Germinal center (tissue), 1 donor: ENCODE measurements at places on chromosomes 3 and 15.

- no peak for DNase-seq
These were observed 28.2 kb upstream of the KCNMB3 start for GRCh38 chr3:179278932-179279693.

- no peak for DNase-seq
These were observed 3.2 kb downstream of the SFMBT1 start for GRCh38 chr3:53042651-53043050.

- no peak for DNase-seq
These were observed 82.2 kb downstream of the RORA start for GRCh38 chr15:61146931-61147230.

- no peak for DNase-seq
These were observed 23.9 kb upstream of the TRA2B start for GRCh38 chr3:185961675-185962232.

DNA sequence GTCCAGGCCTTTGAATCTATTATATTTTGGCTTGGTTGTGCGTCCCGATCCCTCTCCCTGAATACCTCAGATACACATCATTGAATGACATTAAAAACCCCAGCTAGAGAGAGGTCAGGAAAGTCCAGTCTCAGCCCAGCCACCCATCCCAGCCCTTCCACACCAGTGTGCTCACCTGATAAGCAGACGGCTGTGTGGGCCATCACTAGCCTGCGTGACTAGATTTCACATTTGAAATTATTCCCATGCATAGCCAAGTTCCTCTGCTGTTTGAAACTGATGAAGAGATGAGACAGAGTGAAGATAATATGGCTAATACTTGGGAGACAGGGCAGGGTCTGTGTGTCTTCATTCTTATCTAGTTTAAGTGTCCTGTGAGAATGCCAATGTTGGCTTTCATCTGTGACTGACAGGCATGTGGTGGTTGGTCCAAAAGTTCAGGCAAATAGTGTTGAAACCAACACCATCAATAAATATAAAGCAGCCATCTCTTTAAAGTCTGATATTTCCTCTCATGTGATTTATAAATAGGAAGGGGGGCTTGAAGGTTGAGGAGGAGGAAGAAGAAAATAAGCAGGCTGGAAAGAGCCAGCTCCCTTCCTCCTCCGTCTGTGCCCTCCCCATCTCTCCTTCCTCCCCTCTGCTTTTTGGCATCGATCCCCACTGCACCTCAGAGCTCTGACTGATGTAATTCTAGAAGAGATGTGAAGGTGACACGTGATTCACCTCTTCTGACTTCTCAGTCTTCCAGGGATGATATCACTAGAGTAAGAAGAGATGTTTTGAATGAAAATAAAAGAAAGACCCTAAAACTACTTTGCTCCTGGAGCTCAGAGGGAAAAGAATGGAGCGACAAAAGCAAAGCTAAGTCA is 5.1 kb downstream of the FAM43A start:
- DNase-seq: no peak

DNA sequence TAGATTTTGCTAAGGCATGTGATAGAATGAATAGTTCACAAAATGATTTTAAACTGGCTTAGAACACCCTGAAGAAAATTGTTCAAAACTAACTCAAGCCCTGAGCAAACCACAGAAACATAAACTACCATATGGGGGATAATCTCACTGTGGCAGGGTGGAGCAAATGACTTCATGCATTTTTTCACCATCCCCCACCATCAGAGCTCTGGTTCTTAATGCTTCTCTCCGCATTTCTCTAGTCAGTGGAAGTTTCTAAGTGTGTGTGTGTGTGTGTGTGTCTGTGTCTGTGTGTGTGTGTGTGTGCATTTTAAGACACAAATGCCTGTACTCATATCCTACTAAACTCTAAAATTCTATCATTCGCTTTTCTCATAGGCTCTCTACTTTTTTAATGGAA is 107.1 kb upstream of the PHLDB2 start:
- no peak for DNase-seq

- no peak for DNase-seq
These were observed 16.4 kb downstream of the PIK3CB start for GRCh38 chr3:138818185-138818860.

DNA sequence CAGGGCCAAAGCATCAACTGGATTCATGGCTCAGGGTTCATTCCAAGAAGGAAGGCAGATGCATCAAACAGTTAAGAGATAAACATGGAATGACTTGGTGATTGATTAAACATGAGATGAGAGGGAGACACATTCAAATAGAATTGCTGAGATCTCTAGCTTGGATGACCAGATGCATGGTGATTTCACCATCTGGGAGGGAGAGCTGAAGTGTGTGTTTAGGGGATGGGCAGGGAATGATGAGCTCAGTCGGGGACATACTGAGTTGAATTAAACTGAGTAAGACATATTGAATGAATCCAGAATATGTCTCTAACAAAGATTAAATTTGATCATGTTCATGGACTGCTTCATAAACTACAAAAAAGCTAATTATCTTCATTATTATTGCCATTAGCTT is 35.5 kb downstream of the CADPS start:
- DNase-seq: no peak

DNA sequence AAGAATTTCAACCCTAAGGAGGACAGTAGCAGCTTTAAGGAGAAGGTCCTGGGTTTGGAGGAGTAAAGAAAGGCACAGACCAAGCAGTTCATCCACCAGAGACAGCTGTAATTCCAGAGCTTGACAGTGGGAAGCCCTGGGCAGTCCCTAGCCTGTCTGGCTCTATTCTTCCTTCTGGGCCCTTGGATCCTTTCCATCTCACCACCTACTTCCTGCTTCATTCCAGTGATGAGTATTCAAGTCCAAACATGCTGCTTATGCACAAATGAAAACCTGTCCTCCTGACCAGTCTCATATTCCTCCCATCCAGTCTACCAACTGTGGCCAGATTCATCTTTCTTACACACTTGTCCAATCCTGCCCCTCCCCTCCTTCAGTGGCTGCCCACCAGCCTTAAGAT is 171.4 kb downstream of the CNTN3 start:
- no peak for DNase-seq

GRCh38 chr3:64008487-64009351 is 14.6 kb downstream of the PSMD6 start:
- DNase-seq: no peak

DNA sequence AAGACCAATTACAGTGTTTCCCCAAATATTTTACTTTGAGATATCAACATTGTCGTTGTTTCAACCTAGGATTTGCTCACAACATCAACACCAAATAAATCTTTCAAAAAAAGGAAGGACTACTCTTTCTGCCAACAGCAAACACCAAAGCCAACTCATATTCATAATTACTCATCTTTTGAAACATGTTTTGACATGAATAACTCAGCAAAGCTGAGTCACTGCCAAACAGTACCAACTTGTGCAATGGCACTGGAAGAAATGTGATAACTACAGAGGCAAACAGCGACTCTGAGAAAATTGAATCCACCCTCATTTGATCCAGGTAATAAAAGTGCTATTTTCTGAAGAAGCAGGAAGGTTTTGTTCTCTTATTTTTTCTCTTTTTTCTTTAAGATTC is 67.2 kb downstream of the PEX5L start:
- DNase-seq: no peak

- DNase-seq: no peak
These were observed 102.6 kb downstream of the ITPR1 start for GRCh38 chr3:4595710-4596113.

GRCh38 chr15:73885954-73886700 is 12.8 kb downstream of the TBC1D21 start:
- no peak for DNase-seq

DNA sequence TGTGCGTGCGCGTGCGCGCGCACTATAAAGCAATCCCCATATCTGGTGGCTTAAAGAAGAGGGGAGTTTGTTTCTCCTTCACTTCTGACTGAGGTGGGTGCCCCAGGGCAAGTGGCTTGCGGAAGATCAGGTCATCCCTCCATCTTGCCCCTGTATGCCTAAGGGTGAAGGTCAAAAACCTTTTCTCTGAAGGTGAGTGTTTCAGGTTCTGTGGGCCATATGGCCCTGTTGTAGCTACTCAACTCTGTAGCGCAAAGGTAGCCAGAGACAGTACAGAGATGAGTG is 5.5 kb downstream of the ABTB1 start:
- DNase-seq: no peak

DNA sequence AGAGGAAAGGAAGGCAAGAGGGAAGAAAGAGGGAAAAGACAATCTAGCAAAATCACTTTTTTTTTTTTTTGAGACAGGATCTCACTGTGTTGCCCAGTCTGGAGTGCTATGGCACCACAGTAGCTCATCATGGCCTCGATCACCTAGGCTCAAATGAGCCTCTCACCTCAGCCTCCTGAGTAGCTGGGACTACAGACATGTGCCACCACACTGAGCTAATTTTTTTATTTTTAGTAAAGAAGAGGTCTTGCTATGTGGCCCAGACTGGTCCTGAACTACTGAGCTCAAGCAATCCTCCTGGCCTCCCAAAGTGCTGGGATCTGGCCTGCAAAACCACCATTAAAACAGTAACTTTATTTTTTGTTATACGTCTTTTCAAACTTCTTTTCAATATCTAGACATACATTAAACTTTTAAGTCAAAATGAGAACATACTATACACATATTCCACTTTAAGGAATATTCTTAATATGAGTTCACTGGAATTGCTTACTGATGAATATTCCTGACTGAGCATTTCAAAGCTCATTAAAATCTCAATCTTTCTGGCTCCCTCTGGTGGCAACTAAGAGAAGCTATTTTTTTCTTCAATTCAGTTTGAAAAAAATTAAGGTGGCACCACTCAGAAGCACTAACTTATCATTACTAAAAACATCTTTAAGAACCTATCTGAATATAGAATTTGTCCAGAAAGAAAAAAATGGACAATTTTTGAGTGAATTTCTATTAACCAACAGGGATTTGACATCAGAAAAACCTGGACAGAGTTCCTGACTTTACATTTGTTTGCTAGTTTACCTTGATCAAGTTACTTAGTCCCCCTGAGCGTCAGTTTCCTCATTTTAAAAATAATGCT is 40.9 kb downstream of the UACA start:
- peak; percentile 31 for DNase-seq

DNA sequence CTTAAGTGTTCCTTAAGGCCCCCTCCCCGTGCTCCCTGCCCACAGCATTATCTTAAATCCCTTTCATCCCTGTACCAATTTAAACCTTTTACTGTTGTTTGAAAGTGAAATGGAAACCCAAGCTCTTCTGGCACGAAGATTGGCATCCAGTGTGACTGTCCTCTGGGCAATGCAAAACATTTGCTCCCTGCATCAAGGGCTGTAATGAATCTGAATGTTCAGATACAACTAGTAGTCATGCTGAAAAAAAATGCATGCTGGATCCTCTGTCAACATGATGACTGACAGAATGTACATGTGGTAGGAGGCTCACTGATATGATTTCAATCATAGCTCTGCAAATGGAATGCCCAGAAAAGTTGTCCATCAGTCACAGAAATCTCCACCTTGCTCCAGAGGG is 8.1 kb upstream of the CDIN1 start:
- no peak for DNase-seq

GRCh38 chr3:109569135-109569846 is 231.9 kb upstream of the DPPA4 start:
- DNase-seq: no peak

DNA sequence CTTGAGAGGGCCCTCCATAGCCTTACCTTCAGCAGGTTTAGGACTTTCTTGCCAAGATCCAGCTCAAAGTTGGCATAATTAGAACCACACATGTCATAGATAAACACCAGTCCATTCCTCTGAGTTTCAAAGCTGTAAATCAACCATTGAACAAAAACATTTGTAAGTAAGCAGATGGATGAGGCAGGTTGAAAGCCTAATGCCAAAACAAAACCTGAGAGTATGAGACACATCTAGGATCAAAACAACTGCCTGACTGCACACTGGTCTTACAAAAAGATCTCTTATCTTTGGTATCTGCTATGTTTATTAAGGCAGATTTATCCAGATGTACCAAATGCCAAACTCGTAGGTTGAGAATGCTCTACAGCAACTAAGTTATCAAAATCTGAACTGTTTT is 61.9 kb downstream of the PTPN9 start:
- DNase-seq: no peak

DNA sequence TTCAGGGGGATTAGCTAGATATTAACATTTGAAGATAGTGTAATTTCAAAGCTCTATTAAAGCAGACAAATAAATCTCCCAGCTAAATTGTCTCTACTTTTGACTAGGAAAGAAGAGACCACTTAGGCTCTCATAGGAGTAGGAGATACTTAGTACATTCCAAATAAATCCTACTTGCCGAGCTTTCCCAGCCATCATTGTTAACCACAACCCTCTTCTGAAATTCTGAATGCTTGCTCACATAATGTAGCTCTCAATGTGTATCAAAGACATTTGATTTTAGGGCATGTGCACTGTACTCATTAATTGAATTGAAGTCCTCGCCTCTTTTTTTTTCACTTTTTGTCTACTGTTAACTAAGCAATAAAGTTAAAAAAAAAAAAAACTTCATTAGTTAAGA is 598.2 kb upstream of the ADAMTS9 start:
- no peak for DNase-seq

- no peak for DNase-seq
These were observed 6.5 kb downstream of the RRP9 start for GRCh38 chr3:51934991-51935885.

DNA sequence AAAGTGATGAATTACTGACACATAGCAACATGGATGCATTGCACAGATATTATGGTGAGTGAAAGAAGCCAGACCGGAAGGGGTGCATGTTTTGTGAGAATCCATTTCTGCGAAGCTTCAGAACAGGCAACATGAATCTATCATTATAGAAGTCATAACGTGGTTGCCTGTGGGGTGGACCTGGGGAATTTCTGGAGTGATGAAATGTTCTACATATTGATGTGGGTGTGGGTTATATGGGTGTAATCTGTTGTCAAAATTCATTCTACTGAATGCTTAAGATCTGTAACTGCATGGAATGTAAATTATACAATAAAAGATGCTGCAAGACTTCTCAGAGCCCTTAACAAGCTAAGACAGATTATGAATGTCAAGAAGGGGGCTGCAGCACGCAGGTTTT is 25.2 kb upstream of the TSPAN3 start:
- no peak for DNase-seq

DNA sequence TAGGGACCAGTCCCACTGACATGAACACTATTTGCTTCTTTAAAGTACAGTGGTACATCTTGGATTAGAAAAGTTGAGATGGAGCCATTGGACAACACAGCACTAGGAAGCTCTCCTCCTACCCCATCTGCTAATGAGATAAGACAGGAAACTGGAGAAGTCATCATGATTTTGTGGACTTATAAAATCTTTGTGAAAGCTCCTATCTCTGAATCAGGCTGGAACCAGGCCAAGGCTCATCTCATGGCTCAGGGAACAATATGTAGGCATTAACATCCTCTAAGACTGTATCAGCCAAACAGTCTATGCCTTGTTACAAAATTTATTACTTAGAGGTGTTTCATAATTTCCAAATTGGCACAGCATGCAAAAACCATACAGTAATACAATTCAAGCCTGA is 84.1 kb downstream of the BOC start:
- no peak for DNase-seq

GRCh38 chr3:122996038-122996580 is 31.5 kb downstream of the SEMA5B start:
- DNase-seq: no peak

- no peak for DNase-seq
These were observed 42.0 kb downstream of the PML start for GRCh38 chr15:74036271-74037170.

- DNase-seq: no peak
These were observed 9.8 kb downstream of the SLC24A1 start for GRCh38 chr15:65631503-65631902.
